ENCODE measurements at places on chromosomes 12 and 14. TPM values are rescaled to one million over a fixed set of nuclear protein-coding genes. Genes with fewer than 3 reads are reported as not detected.

The TGFB3 gene
- not detected for total RNA-seq

GRCh38 chr12:52175371-52176350 lies 16.2 kb downstream of the KRT80 start:
- peaks cover 8% of the 10 kb centered on the region for H3K4me1 ChIP-seq
- H3K27me3 ChIP-seq, result no peaks in the 10 kb centered on the region
- no peaks in the 10 kb centered on the region for H3K36me3 ChIP-seq
- H3K27ac ChIP-seq, result no peak overlapping the region
- no peak overlapping the region for H3K4me3 ChIP-seq
- DNase-seq, result peak; percentile 28

GRCh38 chr14:68148276-68148675 lies 328.7 kb downstream of the RAD51B start:
- peaks cover 4% of the 10 kb centered on the region for H3K4me1 ChIP-seq
- no peak for DNase-seq
- no peak overlapping the region for H3K4me3 ChIP-seq

- H3K36me3 ChIP-seq, result no peaks in the 10 kb centered on the region
- H3K27ac ChIP-seq, result no peak overlapping the region
- no peaks in the 10 kb centered on the region for H3K27me3 ChIP-seq
- no peaks in the 10 kb centered on the region for H3K4me1 ChIP-seq
- DNase-seq, result no peak
- H3K4me3 ChIP-seq, result no peak overlapping the region
Observed at GRCh38 chr12:14834509-14834908, 8.8 kb downstream of the ART4 start.

DNA sequence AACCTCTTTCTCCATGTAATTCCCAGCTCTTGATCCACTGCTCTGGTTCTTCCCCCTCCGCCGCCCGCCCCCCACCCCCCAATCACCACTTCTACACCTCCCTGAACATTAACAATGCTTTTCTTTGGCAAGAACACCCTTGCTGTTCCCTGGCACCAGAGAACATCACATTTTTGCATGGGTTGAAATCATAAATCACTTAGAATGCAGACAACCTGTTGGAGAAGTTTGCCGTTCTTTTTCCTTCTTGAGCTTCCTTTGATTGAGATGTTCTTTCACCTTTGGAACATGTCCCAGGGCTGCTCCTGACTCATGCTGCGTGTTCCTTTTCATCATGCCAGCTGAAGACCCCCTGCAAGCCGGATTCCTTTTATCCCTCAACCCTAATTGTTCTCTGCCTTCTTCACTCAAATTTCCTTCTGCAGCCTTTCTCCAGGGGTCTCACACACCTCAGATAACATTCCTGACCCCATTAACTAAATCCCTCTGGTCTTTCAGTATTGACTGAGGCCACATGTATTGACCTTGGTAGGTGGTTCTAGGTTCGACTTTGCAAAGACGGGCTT lies 294.1 kb upstream of the TMPO start:
- H3K4me3 ChIP-seq, result no peak overlapping the region
- peak; percentile 4 for DNase-seq
- H3K27ac ChIP-seq, result no peak overlapping the region
- no peaks in the 10 kb centered on the region for H3K36me3 ChIP-seq
- H3K27me3 ChIP-seq, result no peaks in the 10 kb centered on the region

DNA sequence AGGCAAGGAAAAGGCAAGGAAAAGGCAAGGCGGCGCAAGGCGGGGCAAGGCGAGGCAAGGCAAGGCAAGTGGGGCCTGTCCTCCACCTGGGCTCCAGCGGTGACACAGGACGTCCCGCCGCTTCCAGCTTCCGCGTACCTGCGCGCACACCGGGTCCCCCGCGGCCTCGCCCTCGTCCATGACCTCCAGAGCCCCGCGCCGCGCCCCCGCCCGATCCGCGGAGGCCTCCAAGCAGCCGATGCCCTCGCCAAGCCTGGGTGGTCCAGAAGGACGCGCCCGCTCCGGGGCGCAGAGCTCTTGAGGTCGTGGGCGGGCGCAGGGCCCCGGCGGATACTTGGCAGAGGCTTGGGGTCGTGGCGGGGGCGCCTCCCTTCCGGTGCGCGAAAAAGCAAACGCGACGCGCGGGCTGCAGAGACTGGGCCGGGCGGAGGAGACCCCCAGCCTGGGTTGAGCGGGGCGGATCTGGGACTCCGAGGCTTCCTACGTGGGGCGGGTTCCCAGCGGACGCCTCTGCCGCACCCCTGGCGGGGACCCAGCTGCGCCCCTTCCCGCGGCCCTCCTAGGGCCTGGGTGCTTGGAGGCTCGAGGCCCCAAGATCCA lies 60.8 kb upstream of the EIF5 start:
- no peak for DNase-seq
- no peaks in the 10 kb centered on the region for H3K36me3 ChIP-seq
- no peaks in the 10 kb centered on the region for H3K4me1 ChIP-seq
- H3K27me3 ChIP-seq, result peaks cover 18% of the 10 kb centered on the region

DNA sequence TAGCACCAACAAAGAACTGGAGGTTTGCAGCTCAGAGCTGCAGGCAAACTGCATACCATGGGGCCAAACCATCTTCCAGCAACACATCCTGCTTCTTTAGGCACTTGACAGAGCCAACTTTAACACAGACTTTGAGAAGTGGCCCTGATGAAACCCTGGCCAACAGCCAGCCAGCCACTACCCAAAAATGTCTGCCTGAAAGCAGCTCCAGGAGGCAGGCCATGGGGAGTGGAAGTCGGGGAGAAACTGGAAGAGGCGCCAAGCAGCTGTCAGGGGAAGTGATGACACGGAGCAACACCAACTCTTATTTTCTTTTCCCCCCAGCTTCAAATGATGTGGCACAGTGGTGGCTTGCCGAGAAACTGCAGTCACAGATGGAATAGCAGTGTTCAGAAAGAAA lies 110.9 kb upstream of the PLXNC1 start:
- H3K4me3 ChIP-seq, result no peak overlapping the region
- peaks cover 16% of the 10 kb centered on the region for H3K27me3 ChIP-seq
- no peak for DNase-seq
- H3K27ac ChIP-seq, result no peak overlapping the region
- peaks cover 11% of the 10 kb centered on the region for H3K4me1 ChIP-seq
- H3K36me3 ChIP-seq, result no peaks in the 10 kb centered on the region

DNA sequence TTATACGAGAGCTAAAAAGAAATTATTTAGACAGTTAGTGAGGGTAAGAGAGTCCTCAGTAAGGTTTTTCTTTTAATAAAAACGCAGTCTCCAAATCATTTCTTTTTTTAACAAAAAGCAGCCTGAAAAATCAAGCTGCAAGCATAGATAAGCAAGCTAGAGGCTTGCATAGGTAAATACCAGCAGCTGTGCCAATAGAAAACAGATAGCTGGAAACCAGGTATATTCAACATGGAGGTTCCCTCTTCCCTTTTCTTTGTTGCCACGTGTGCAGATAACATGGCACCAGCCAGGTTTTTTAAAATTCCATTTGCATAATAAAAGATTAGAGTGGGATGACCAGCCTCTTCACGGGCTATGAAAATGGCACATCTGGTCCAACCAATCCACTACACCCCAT lies 6.1 kb upstream of the PRKAB1 start:
- H3K27me3 ChIP-seq, result peaks cover 31% of the 10 kb centered on the region
- H3K36me3 ChIP-seq, result no peaks in the 10 kb centered on the region
- H3K4me1 ChIP-seq, result no peaks in the 10 kb centered on the region

DNA sequence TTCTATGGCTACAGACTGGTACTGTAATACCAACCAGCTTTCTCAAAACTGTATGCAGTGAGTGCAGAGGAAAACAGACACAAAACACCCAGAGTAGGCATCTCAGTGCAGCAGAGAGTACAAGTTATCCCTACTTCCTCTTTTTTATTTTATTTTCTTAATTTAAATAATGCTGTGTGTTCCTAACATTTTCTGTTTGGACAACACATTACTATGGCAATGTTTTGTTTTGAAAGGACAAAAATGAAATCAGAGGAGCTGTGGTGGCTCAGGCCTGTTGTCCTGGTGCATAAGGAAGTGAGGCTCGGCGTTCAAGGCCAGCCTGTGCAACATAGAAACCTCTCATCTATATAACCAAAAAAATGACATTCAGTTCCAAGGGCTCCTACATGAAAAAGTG lies 33.7 kb upstream of the SELPLG start:
- H3K4me1 ChIP-seq, result peaks cover 37% of the 10 kb centered on the region
- peak overlapping the region; percentile 51 for H3K27ac ChIP-seq
- no peak overlapping the region for H3K4me3 ChIP-seq
- H3K36me3 ChIP-seq, result no peaks in the 10 kb centered on the region
- no peak for DNase-seq

DNA sequence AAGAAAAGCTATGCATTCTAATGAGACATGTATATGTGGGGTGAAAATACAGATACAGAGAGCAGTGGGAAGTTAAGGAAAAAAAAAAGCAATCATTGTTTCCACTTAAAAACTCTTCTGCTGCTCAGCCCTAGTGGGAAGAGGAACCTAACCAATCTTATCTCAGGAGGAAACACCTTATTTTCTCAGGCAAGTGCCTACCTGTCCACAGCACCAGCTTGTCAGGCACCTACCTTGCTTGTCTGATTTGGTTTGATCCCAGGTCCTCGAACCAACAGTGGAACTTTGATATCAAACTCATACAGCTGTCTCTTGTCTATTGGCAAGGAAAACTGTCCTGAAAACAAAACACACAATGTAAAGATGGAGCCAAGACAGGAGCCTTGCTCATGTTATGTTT lies 22.4 kb downstream of the GNS start:
- DNase-seq, result no peak
- H3K27ac ChIP-seq, result no peak overlapping the region
- no peak overlapping the region for H3K4me3 ChIP-seq
- no peaks in the 10 kb centered on the region for H3K36me3 ChIP-seq
- no peaks in the 10 kb centered on the region for H3K27me3 ChIP-seq

DNA sequence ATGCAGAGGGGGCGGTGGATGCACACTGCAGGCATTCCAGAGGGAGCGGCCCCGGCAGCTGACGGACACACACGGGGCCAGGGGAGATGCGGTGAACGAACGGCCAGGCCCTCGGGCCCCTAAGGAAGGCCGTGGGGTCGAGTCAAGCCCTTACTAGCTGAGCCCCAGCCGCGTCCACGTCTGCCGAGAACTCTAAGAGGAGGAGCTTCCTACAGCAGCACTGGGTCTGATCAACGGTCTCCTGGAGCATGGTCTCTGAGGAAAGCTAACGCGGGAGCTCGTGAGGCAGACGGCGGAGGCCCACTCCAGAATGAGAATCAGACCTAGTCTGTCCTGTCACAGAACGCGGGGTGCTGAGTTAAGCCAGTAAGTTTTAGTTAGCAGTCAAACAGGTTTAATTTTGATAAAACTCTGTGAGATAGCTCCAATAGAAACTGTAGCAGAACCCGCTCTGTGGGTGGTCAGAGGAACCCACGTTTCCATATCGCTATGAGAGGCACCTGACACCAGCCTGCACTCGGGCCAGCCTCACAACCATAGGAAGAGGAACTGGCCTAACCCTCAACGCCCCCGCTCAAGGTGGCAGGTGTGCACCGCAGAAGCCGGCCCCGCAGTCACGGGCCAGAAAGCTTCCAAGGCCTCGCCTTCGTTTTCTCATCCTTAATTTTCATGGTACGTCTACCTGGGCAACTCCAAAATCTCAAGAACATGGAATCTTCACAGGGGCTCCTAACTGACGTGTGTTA lies 55.5 kb downstream of the CDC42BPB start:
- no peak for DNase-seq
- no peaks in the 10 kb centered on the region for H3K27me3 ChIP-seq
- H3K4me1 ChIP-seq, result no peaks in the 10 kb centered on the region
- H3K27ac ChIP-seq, result no peak overlapping the region
- no peaks in the 10 kb centered on the region for H3K36me3 ChIP-seq

DNA sequence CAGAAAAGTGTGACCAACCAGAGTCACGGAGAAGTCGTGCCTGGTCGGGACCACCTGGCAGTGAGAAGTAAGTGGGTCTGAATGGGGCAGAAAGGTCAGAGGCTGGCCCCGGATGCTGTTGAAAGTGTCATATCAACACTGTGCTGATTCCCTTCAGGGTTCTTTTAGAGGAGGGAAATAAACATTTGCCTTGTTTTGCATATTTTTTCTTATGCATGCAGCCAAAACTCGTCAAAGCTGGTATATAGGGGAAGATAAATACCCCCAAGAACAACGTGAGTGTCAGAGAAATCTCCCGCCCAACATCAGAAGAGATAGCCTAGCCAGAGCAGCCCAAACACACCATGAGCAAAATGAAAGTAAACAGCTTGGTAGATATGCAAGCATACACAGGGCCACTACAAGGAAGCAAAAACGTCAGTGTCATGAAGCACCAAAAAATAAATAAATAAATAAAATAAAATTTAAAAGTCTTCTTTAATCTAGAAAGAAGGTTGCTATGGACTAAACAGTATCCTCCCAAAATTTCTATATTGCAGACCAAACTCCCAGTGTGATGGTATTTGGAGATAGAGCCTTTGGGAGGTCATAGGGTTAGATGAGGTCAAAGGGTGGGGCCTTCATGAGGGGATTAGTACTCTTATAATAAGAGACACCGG lies 22.1 kb downstream of the EIF5 start:
- H3K4me3 ChIP-seq, result no peak overlapping the region

DNA sequence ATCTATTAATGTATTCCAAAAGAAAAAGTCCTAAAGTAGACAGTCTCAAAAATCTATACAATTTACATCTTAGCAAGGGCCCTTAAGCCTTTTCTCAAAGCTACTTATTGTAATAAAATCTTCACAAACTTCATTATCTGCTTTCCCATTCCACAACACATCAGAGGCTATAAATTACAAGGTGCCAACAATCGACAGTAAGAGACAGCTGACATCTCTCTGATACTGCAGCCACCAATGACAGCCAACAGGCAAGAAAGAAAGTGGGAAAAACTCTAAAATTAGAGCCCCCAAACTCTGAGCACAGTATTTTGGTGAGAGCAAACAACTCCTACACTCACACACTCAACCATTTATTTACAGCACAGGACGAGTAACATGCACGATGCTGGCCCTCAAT lies 2.2 kb downstream of the ANGEL1 start:
- DNase-seq, result no peak
- H3K4me1 ChIP-seq, result peaks cover 11% of the 10 kb centered on the region
- no peaks in the 10 kb centered on the region for H3K27me3 ChIP-seq
- no peak overlapping the region for H3K27ac ChIP-seq
- peak overlapping the region; percentile 70 for H3K4me3 ChIP-seq
- no peaks in the 10 kb centered on the region for H3K36me3 ChIP-seq

DNA sequence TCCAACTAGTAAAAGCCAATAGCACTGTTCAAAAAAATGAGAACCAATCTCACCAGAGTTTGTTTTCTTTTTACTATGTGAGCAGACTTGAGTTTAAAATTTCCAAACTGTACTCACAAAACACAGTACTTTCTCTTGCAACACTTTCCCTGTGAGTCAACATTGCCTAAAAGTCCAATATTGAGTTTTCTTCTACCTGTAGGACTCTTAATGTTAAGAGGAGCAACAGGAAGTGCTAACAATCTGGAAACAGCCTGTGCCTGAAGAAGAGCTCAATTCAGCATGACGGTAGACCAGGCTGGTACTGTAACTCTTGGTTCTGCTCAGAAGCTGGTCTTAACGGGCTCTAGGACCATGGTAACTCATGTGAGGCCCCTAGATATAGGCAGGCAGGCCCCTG lies 144.3 kb downstream of the MED13L start:
- no peak overlapping the region for H3K4me3 ChIP-seq
- H3K4me1 ChIP-seq, result peaks cover 20% of the 10 kb centered on the region
- H3K27me3 ChIP-seq, result no peaks in the 10 kb centered on the region
